Gastrocnemius medialis (tissue), 4 donors: ENCODE measurements at places on chromosomes 13 and 19. TPM values are rescaled to one million over a fixed set of nuclear protein-coding genes. Genes with fewer than 3 reads are reported as not detected.

KCNJ14 gene
- total RNA-seq, result 0.56 TPM

RUBCNL gene
- total RNA-seq, result not detected

F2RL3 gene
- total RNA-seq, result 4.1 TPM

COL4A2 gene
- total RNA-seq, result 55.5 TPM

TEX101 gene
- total RNA-seq, result not detected

PSG3 gene
- total RNA-seq, result not detected

OCEL1 gene
- total RNA-seq, result 3.9 TPM

ARHGAP35 gene
- 43.6 TPM for total RNA-seq
